HAP-1 (cell line): ENCODE measurements at places on chromosomes 16 and 17.
A peak's percentile ranks its signal among the peaks of the same experiment; 100 is the strongest.

DNA sequence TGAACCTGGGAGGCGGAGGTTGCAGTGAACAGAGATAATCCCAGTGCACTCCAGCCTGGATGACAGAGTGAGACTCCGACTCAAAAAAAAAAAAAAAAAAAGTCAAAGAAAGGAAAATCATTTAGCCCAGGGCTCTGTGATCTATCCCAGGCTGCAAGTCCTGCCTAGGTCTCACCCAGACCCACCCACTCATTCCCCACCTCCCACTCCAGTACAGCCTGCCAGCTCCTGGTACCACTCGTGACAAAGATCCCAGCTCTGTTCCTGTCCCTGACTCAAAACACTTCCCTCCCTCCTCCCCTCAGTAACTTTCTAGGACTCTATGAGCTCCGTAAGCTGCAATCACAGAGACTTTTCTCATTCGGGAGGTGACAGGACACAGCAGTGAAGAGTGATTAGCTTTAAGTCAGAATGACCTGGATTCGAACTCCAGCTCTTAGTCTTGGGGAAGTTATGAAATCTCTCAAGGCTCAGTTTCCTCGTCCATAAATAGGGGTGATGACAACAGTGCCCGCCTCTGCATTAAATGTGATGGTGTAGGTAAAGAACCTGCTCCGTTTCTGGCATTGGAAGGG is 28.0 kb upstream of the MRPS23 start:
- DNase-seq, result no peak

- no peak for DNase-seq
These were observed 73.7 kb downstream of the TNRC6C start for GRCh38 chr17:78032166-78032565.

GRCh38 chr16:1374418-1375297 is 22.9 kb downstream of the GNPTG start:
- DNase-seq, result no peak

- DNase-seq, result no peak
These were observed 1.1 kb upstream of the NHLRC4 start for GRCh38 chr16:565419-566330.

DNA sequence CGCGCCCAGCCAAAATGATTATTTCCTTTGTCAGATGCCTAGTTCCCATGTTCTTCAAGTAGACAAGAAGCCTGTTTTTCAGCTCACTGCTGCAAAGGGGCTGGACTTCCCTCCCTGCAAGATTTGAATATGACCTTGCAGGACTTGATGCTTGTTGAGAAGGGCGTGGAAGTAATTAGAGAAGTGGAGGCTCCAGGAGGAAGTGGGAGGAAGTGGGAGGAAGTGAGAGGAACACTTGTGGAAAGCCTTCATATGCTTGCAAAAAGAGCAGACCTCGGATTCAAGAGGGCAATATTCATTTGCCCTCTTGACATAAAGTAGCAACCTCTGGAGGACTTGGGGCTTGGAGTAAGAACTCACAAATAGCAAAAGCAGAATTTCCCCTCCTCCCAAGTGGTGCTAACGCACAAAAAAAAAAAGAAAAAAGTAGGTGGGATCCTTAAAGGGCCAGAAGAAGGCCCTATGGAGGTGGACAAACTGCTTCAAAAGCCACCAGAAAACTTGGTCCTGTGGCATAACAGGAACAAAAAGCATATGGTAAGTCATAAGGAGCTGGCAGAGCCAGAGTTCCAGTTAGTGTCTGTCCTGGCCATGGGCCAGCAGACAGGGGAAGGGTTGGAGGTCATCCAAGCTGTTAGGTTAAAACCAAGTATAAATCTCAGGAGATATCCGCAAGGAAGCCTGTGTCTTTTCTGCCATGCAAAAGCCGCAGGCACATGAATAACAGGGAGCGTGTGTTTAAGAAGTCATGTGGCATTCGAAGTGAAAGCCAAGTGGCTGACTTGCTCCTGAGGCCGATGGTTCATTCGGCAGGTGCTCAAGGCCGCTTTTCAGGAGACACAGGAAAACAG is 20.6 kb upstream of the PRKAR1A start:
- no peak for DNase-seq

DNA sequence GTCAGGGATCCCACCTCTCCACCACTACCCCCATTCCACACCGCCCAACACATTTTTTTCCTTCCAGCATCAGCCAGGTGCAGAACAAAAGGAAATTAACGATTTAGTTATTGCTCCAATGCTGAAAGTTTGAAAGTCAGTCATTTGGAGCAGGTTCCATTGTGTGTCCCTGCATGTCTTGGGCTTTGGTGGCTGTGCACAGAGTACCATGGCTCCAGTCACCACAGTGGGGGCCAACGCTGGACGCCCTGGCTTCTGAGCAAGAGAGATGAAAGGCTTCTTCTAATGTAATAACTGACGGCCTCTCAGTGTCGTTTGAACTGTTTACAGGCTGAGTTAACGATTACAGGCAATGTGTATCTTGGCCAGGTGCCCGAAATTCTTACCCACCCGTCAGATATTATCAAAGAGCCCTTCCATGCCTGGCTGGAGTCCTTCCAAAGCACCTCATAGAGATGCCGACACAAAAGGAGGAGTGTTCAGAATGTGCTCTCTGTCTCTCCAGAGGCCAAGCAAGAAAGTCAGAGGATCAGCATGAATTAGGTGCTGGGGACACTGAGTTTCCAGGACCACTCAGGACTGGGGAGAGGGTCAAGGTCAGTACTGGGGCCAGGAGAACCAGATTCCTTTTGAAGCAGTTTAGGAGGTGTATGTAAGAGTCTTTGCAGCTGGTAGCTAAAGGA is 25.9 kb downstream of the RNF43 start:
- DNase-seq, result peak; percentile 81

DNA sequence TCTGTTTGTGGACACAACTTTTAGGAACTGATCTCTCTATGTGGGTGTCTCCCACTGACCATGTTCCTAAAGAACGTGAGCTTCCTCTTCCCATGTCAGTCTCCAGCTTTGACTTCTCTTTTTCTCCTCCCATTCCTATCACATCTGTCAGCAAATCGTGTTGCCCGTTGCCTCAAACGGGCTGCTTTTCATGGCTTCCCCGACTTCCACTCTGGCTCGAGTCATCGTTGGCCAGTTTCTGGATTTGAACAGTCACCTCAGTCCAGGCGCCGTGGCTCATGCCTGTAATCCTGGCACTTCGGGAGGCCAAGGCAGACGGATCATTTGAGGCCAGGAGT is 5.4 kb downstream of the ABCC1 start:
- no peak for DNase-seq

- no peak for DNase-seq
These were observed 91.5 kb upstream of the CRHR1 start for GRCh38 chr17:45692661-45693060.
